Nephron progenitor cell (in vitro differentiated cells): ENCODE measurements at places on chromosomes 16 and 17.

DNA sequence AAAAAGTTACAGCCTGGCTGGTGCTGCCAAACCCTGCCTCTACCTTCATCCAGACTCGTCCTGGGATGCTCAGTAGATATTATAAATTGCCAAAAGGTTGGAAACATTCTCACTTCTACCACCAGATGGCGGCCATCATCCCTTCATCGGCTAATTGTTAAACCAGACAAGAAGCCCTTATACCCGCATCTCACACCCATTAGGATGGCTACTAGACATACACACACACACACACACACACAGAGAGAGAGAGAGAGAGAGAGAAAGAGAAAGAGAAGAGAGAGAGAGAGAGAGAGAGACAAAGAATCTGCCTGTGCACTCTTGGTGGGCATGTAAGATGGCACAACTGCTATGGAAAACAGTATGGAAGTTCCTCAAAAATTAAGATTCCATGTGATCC lies 15.0 kb upstream of the SCIMP start:
- peak; percentile 48 for DNase-seq

- no peak for DNase-seq
Observed at GRCh38 chr17:34763728-34764665, 184.6 kb downstream of the TMEM132E start.

DNA sequence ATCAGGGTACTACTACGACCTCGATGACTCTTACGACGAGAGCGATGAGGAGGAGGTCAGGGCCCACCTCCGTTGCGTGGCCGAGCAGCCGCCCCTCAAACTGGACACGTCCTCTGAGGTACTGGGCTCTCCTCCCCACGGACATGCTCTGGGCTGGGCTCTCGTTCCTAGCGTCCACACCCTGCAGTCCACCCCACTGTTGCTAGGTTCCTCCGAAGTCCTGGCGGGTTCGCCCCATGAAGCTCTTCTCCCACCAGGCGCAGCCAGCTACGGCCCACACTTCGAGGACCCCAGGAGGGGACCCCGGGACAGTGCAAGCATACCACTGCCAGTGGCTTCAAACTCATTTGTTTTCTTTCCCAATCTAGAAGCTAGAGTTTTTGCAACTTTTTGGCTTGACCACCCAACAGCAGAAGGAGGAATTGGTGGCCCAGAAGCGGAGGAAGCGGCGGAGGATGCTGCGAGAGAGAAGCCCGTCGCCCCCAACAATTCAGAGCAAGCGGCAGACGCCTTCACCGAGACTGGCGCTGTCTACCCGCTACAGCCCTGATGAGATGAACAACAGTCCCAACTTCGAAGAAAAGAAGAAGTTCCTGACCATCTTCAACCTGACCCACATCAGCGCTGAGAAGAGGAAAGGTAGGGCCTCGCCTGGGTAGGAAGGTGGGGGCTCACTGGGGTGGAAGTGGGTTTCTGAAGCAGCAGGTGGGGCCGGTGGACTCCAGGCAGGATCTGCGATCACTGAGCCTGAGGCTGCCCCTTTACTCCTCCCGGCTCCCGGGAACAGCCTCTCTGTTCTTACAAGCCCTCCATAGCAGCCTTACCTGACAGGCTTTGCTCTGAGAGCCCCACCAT lies 25.6 kb downstream of the GINS2 start:
- no peak for DNase-seq

- no peak for DNase-seq
Observed at GRCh38 chr17:48382989-48383388, 47.0 kb downstream of the SKAP1 start.

GRCh38 chr17:2510559-2510958 lies 1.1 kb downstream of the METTL16 start:
- no peak for DNase-seq

GRCh38 chr17:81011951-81012350 lies 20.3 kb downstream of the CHMP6 start:
- no peak for DNase-seq

DNA sequence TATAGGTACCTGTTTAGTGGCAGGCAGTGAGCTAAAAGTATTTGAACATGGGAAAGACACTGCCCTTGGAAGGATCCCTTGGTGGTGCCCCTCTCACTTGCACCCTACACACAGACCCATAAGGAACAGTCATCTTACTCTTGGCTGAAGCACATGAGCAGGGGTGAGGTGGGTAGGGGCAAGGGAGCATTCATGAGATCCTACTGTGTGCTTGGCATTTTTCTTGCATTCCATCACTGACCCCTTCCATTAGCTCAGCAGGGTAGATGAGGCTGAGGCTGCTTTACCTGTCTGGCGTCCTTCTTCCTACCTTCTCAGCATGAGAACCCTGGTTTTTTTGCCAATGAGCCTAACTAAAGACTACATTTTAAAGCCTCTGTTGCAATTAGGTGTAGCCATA lies 48.3 kb downstream of the CCT6B start:
- DNase-seq: no peak

- DNase-seq: peak; percentile 69
Observed at GRCh38 chr17:50596191-50597037, 35.9 kb downstream of the CACNA1G start.

- DNase-seq: no peak
Observed at GRCh38 chr17:61536422-61536955, 54.5 kb downstream of the NACA2 start.

DNA sequence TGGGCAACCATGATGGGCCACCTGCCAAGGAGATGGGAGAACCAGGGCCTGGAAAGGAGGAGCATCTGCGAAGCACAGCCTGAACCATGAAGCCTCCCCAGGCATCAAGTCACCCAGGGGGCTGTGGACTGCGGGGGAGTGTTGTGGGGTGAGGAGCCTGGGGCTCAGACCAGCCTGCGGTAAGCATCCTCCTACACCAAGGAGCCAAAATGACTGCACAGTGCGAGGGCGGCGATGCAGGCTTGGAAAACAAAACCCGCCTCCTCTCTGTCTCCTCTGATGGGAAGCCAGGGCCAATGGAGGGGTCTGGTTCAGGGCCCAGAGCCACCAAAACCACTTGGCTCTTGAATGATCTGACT lies 18.1 kb upstream of the MAF start:
- DNase-seq: no peak

- no peak for DNase-seq
Observed at GRCh38 chr17:46832331-46832821, 13.9 kb upstream of the WNT3 start.
